ENCODE measurements at places on chromosomes 4 and X.

GRCh38 chr4:112110059-112110425 is 35.2 kb upstream of the FAM241A start:
- DNase-seq, result no peak
- no peak overlapping the region for H3K27ac ChIP-seq
- H3K27me3 ChIP-seq, result no peaks in the 10 kb centered on the region
- no peaks in the 10 kb centered on the region for H3K36me3 ChIP-seq

- H3K4me3 ChIP-seq, result no peak overlapping the region
- H3K27me3 ChIP-seq, result peaks cover 3% of the 10 kb centered on the region
- H3K27ac ChIP-seq, result no peak overlapping the region
- peaks cover 3% of the 10 kb centered on the region for H3K4me1 ChIP-seq
- DNase-seq, result no peak
Observed at GRCh38 chr4:15352524-15352923, 75.3 kb upstream of the C1QTNF7 start.

GRCh38 chrX:24862343-24862742 is 153.4 kb downstream of the ARX start:
- H3K27ac ChIP-seq, result no peak overlapping the region
- H3K4me3 ChIP-seq, result no peak overlapping the region
- H3K4me1 ChIP-seq, result no peaks in the 10 kb centered on the region
- no peak for DNase-seq
- no peaks in the 10 kb centered on the region for H3K27me3 ChIP-seq

- DNase-seq, result no peak
- H3K4me1 ChIP-seq, result no peaks in the 10 kb centered on the region
- peaks cover 21% of the 10 kb centered on the region for H3K27me3 ChIP-seq
- H3K36me3 ChIP-seq, result peaks cover 3% of the 10 kb centered on the region
- H3K4me3 ChIP-seq, result no peak overlapping the region
- no peak overlapping the region for H3K27ac ChIP-seq
Observed at GRCh38 chr4:40745285-40745984, 4.3 kb upstream of the NSUN7 start.

DNA sequence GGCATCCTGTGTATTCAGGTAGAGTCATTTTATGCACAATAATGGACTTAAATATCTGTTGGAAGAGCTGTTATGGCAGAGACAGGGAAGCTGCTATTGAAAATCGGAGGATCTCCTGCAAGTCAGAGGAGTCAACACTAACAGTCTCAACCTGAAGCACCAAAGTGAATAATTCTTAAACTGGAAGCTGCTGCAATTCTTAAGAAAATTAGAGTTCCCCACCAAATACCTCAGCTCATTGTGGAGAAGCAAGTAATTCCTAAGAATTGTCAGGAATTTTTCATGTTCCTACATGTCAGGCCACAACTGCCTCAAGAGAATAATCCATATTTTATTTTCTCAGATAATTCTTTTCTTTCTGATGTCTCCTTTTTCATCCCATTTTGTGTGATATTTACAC is 892.6 kb upstream of the LCORL start:
- H3K27me3 ChIP-seq, result no peaks in the 10 kb centered on the region
- no peaks in the 10 kb centered on the region for H3K4me1 ChIP-seq
- no peak overlapping the region for H3K27ac ChIP-seq
- H3K4me3 ChIP-seq, result no peak overlapping the region

GRCh38 chr4:106981431-106981830 is 54.7 kb downstream of the DKK2 start:
- H3K27ac ChIP-seq, result no peak overlapping the region
- no peak overlapping the region for H3K4me3 ChIP-seq
- no peaks in the 10 kb centered on the region for H3K27me3 ChIP-seq
- DNase-seq, result no peak

DNA sequence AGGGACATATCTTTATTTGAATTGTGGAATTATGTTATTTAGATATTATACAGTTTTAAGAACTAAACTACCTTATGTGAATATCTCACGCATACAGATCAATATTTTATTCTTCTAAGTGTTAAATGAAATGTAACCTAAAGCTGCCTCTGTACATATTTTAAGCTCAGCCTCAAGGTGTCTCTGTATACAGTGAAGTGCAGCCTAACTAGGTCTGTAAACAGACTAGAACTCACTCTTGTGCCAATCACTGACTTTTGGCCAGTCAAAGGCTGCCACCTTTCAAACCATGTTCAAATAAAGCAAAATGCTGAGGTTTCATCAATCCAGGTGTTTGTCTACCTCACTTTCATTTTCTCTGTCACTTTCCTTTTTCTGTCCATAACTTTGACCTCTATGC is 1074.5 kb upstream of the PRKX start:
- no peak overlapping the region for H3K27ac ChIP-seq
- H3K36me3 ChIP-seq, result no peaks in the 10 kb centered on the region
- H3K27me3 ChIP-seq, result no peaks in the 10 kb centered on the region
- no peak overlapping the region for H3K4me3 ChIP-seq

- no peaks in the 10 kb centered on the region for H3K4me1 ChIP-seq
- no peak within 1 kb of the TSS for H3K4me3 ChIP-seq
- no peak for DNase-seq
- no peak within 1 kb of the TSS for H3K27ac ChIP-seq
Observed at GRCh38 chr4:110475881-110476818, at the start of gene ENPEP. ENPEP (plus strand) TSS chr4:110476155; CDS start chr4:110476415, 260 bp downstream.

DNA sequence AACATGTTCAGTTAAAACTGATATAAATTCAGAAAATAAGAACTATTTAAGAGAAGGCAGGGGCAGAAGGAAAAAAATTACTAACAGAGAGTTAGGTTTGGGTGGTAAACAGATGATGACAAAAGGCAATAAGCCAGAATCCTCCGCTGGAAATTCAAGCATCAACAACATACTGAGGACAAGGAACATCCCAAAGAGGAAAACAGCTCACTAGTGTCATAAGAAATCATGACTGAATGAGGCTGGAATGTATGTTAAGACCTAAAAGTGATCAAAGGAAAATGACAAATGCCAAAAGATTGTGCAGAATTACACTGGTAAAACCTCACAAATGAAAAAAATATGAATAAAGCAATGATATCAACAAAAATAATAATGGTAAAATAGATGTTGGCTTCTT is 88.4 kb downstream of the WDFY3 start:
- no peaks in the 10 kb centered on the region for H3K36me3 ChIP-seq
- peaks cover 6% of the 10 kb centered on the region for H3K27me3 ChIP-seq
- no peaks in the 10 kb centered on the region for H3K4me1 ChIP-seq

- H3K4me3 ChIP-seq, result peak overlapping the region; percentile 94
- H3K36me3 ChIP-seq, result no peaks in the 10 kb centered on the region
- H3K27ac ChIP-seq, result peak overlapping the region; percentile 95
- H3K4me1 ChIP-seq, result peaks cover 5% of the 10 kb centered on the region
- no peaks in the 10 kb centered on the region for H3K27me3 ChIP-seq
Observed at GRCh38 chrX:46837558-46838485, 979 bp downstream of the RP2 start.

GRCh38 chr4:114364857-114365256 is 233.8 kb upstream of the UGT8 start:
- peaks cover 12% of the 10 kb centered on the region for H3K27me3 ChIP-seq
- no peak overlapping the region for H3K4me3 ChIP-seq
- DNase-seq, result no peak
- H3K36me3 ChIP-seq, result no peaks in the 10 kb centered on the region
- no peaks in the 10 kb centered on the region for H3K4me1 ChIP-seq

DNA sequence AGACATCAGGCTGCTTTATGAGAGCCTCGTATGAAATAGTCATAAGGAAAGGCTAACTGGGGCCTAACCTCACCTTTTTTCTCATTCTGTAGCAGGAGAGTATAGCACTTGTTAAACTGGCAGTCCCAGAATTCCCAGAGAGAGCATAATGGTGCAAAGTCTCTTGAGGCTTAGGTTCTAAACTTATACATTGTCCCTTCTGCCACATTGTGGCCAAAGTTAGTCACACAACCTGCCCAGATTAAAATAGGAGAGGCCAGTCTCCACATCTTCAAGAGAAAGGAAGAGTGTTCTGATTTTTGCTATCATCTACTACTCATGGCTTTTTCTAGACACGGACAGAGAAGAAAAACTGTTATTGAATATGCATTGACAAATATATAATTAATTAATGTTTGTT is 1588.9 kb upstream of the PCDH7 start:
- no peak for DNase-seq
- no peak overlapping the region for H3K4me3 ChIP-seq
- H3K27ac ChIP-seq, result no peak overlapping the region
- no peaks in the 10 kb centered on the region for H3K36me3 ChIP-seq

- H3K36me3 ChIP-seq, result no peaks in the 10 kb centered on the region
- peaks cover 12% of the 10 kb centered on the region for H3K27me3 ChIP-seq
- no peak overlapping the region for H3K4me3 ChIP-seq
- peaks cover 2% of the 10 kb centered on the region for H3K4me1 ChIP-seq
Observed at GRCh38 chrX:51641421-51642021, 22.8 kb upstream of the CENPVL3 start.

GRCh38 chrX:38166478-38167083 is 54.1 kb downstream of the SRPX start:
- no peak for DNase-seq
- H3K27me3 ChIP-seq, result peaks cover 4% of the 10 kb centered on the region
- no peak overlapping the region for H3K27ac ChIP-seq

- H3K27ac ChIP-seq, result peak overlapping the region; percentile 64
- peaks cover 12% of the 10 kb centered on the region for H3K36me3 ChIP-seq
- no peaks in the 10 kb centered on the region for H3K27me3 ChIP-seq
- DNase-seq, result no peak
- no peak overlapping the region for H3K4me3 ChIP-seq
Observed at GRCh38 chr4:106312997-106313522, 2.9 kb downstream of the TBCK start.

GRCh38 chr4:139951021-139951420 is 203.0 kb downstream of the MAML3 start:
- no peak overlapping the region for H3K4me3 ChIP-seq
- no peaks in the 10 kb centered on the region for H3K36me3 ChIP-seq
- peaks cover 3% of the 10 kb centered on the region for H3K27me3 ChIP-seq

GRCh38 chr4:7760706-7761105 is 179.0 kb downstream of the AFAP1 start:
- H3K4me3 ChIP-seq, result no peak overlapping the region
- H3K4me1 ChIP-seq, result peaks cover 33% of the 10 kb centered on the region
- no peaks in the 10 kb centered on the region for H3K27me3 ChIP-seq
- peak overlapping the region; percentile 87 for H3K27ac ChIP-seq

DNA sequence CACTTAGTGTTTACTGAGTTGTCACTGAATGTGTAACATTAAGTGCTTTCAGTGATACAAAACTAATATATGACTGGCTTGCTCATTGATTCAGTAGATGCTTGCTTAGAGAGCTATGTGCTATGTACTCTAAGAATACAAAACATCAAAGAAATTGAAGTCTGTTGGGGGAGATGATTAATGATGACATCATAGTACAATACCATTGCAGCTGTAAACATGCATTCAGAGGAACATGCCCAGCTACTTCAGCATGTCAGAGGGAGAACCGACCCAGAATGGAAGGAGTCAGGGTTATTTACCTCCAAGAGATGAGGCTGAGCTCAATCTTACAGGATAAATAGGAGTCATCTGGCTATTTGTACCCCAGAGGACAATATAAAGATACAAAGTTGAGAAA is 290.8 kb downstream of the TENM3 start:
- H3K27me3 ChIP-seq, result no peaks in the 10 kb centered on the region
- H3K36me3 ChIP-seq, result no peaks in the 10 kb centered on the region
- H3K4me1 ChIP-seq, result no peaks in the 10 kb centered on the region
- no peak for DNase-seq
- H3K4me3 ChIP-seq, result no peak overlapping the region

DNA sequence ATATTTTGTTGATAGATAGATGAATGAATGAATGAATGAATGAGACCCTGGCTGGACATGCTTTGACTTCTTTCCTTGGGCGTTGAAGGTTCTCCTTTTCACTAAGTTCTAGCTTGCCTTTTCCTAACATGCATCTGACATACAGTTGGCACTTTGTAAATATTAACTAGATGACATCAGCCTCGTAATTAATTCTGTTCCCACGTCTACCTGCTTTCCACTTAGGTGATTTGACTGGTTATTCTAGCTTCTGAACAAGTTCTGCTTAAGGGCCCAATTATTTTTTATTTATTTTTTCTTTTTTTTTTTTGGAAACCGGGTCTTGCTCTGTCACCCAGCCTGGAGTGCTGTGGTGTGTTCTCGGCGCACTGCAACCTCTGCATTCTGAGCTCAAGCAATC is 13.9 kb upstream of the RASL11B start:
- H3K36me3 ChIP-seq, result no peaks in the 10 kb centered on the region
- H3K4me3 ChIP-seq, result no peak overlapping the region
- no peaks in the 10 kb centered on the region for H3K4me1 ChIP-seq
- H3K27ac ChIP-seq, result no peak overlapping the region

GRCh38 chr4:94413085-94413840 is 38.5 kb upstream of the PDLIM5 start:
- peaks cover 4% of the 10 kb centered on the region for H3K4me1 ChIP-seq
- DNase-seq, result no peak
- H3K36me3 ChIP-seq, result no peaks in the 10 kb centered on the region
- peaks cover 11% of the 10 kb centered on the region for H3K27me3 ChIP-seq

DNA sequence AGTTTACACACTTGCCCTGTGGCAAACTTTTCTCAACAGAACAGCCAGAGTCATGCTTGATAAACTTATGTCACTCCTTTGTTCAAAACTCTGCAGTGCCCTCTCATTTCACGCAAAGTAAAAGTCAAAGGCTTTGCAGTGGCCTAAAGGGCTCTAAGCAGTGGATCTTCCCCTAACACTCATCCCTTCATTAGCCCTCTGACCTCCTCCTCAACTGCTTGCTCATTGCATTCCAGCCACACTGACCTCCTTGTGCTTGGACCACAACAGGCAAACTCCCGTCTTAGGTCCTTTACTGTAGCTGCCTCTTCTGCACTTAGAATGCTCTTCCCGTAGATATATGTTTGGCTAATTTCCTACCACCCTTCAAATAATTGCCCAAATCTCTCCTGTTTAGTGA is 5.6 kb downstream of the PRDM5 start:
- H3K4me3 ChIP-seq, result no peak overlapping the region
- no peak for DNase-seq
- peaks cover 3% of the 10 kb centered on the region for H3K27me3 ChIP-seq
- peaks cover 20% of the 10 kb centered on the region for H3K4me1 ChIP-seq

- DNase-seq, result no peak
- no peaks in the 10 kb centered on the region for H3K27me3 ChIP-seq
- H3K4me1 ChIP-seq, result no peaks in the 10 kb centered on the region
Observed at GRCh38 chr4:156517546-156517945, 454.1 kb downstream of the PDGFC start.

- H3K4me3 ChIP-seq, result no peak overlapping the region
- peaks cover 11% of the 10 kb centered on the region for H3K27me3 ChIP-seq
- no peaks in the 10 kb centered on the region for H3K4me1 ChIP-seq
Observed at GRCh38 chrX:12758291-12758690, 32.9 kb upstream of the PRPS2 start.

DNA sequence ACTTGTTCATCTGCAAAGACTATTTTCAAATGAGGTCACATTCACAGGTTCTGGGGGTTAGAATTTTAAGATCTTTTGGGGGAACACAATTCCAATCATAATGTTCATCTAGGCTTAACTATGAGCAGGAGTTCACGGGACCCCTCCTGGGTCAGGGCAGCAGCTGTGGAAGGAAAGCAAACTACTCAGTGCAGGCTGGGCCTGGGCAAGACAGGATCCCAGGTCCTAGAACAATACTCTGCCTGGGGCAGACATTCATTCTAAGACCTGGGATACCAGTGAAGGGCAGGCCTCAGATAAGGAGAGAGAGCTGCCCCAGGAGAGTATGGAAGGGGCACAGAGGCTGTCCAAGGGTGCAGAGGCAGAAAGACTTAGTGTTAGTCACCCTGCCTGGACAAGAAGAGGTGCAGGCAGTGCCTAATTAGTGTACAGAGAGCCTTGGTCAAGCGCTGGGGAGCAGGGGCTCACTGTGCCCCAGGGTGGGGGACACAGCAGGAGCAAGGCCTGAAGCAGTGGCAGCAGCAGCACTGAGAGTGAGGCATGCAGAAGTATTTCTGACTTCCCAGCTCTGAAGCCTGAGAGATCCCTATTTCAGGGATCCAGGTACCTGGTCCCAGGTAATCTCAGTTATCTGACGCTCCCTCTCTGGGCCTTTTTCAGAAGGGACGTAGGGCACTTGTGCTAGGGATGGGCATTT is 123.0 kb upstream of the MAMLD1 start:
- no peak overlapping the region for H3K27ac ChIP-seq
- no peaks in the 10 kb centered on the region for H3K36me3 ChIP-seq
- H3K27me3 ChIP-seq, result no peaks in the 10 kb centered on the region
- no peak overlapping the region for H3K4me3 ChIP-seq
- DNase-seq, result no peak
